ENCODE measurements at places on chromosomes 1 and 21.

- DNase-seq: no peak
Observed at GRCh38 chr1:95321531-95321930, 87.5 kb downstream of the RWDD3 start.

DNA sequence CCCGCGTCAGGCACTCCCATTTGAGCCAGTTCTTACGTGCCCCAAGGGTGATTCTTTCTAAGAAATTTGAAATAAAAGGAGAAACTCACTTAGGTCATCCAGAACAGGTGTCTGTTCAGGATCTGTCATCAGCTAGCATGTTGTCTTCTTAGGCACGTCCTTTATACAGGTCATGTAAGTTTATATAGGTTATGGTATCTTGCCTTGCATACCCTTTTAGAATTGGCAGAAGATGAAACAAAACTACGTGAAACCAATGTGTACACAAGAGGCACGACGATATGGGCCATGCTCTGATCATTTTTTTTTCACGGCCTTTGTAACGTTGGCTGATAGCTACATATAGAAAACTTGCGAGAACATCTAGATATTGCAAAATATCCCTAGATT, 579 bp upstream of the GTF2B start:
- DNase-seq: no peak

DNA sequence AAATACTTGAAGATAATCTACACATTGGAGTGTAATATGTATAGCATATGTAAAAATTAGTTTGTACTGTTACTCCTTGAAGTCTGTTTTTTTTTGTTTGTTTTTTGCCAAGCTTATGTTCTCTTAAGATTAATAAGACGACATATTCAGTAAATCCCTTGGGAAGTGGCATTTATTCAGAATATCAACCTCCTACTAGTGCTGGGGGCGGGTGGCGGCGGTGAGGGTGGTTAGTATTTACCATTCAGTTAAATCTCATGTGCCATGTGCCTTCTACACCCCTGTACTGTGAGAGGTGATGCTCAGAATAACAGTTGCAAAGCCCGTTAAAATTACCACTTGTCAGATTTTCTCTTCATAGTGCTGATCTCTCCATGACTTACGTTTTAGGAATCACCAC, 3.0 kb downstream of the BACH1 start:
- DNase-seq: no peak

- no peak for DNase-seq
Observed at GRCh38 chr1:59026472-59026948, 242.7 kb upstream of the JUN start.

- no peak for DNase-seq
Observed at GRCh38 chr1:44174630-44175029, 33.2 kb upstream of the KLF18 start.

GRCh38 chr1:171640225-171640624, 12.3 kb downstream of the MYOC start:
- no peak for DNase-seq

DNA sequence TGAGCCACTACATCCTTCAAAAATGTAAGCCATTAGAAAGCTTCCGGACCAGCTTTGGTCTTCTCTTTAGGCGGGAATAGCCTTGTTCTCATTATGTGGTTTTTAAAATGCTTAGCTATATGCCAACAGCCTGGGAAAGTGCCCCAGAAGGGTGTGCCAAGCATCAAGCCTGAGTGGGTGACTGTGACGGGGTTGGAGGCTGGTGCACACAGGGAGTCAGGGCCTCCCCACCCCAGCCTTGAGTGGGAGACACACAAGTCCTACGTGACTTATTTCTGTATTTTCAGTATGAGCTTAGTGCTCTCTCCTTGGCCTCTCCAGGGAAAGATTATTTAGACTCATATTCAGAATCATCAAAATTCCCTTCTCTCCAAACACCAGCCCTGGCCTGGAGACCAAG, 9.8 kb downstream of the UBASH3A start:
- DNase-seq: no peak

DNA sequence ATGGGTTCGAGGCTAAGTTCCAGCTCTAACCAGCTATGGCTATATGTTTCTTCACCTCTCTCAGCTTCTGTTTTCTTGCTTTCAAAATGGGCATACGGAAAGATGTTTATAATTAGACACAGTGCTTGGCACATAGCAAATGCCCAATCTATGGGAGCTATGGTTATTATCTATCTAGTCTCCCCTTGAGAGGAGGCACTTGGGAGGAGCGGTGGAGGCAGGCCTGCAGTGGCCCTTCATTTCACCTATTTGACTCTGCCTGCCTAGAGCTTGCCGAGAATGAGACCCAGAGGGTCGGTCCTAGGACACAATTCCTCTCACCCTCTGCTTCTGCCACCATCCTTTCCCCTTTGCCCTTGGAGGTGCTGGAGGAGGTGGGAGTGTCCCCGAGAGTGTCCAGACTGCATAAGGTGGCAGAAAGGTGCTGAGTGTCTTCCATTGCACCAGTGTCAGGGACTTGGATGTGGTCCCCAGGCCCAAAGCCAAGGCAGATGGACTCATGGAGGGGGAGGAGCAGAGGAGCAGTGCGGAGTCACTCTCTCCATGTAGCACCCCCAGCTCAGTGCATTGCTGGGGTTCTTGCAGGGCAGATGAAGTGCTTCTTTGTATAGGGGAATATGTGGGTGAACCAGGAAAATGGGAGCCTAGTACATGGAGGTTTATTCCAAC, 9.0 kb downstream of the LGR6 start:
- no peak for DNase-seq

- DNase-seq: no peak
Observed at GRCh38 chr21:41848533-41848932, 30.6 kb downstream of the PRDM15 start.

DNA sequence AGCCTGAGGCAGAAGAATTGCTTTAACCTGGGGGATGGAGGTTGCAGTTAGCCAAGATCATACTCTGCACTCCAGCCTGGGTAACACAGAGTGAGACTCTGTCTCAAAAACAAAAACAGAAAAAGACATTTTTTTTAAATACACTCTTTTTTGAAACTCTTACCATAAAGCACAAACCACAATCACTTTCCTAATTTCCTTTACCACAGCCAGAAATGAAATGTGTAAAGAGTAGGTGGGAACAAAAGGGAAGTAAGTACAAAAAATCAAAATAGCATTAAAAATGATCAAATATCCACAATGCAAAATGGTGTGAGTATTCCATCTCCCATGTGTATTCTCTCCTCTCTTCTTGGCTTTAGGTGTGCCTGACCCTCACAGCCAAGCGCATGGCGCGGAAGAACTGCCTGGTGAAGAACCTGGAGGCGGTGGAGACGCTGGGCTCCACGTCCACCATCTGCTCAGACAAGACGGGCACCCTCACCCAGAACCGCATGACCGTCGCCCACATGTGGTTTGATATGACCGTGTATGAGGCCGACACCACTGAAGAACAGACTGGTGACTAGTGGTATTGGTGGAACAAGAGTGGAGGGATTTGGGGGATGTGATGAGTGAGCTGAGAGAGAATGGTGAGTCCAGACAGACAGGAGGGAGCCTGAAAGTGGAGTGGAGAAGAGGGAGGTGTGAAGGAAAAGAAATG, 14.9 kb downstream of the ATP1A4 start:
- DNase-seq: no peak

DNA sequence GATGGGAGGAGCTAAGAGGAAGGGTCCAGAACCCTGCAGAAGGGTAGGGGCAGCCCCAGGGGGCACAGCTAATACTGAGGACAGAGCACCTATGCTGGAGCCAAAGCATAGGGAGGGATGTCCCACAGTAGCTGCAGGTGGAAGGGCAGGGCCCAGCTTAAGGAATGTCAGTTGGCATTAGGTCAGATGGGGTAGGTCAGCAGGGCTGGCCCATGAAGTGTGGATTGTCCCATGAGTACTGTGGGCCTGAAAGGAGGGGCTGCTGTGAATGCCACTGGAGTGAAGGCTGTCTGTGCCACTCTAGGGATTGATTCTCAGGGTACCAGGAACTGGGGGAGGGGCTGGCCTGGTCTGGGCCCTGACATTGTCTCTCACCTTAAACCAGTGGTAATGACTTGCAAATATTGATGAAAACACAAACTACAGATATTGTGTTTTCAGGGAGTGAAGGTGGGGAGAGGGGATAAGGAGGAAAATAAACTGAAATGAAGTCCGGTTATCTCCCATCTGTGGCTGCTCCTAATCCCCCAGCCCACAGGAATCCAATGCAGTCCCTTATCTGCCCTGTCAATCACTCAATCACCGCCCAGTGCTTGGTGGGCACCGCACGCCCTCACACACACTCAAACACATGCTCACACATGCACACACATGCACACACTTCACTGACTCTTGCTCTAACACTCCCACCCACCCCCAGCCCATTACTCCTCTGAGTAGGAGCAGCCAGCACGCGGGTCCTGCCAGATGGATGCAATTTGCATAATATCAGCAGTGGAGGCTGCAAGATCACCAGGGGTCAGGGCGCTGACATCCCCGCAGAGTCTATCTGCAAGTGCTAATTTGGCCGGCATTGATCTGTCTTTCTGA, 27.8 kb downstream of the DMAP1 start:
- DNase-seq: no peak

GRCh38 chr1:63698001-63698838, 75.6 kb upstream of the ROR1 start:
- DNase-seq: no peak

GRCh38 chr1:19981507-19982312, 2.3 kb upstream of the PLA2G2A start:
- no peak for DNase-seq

GRCh38 chr1:198713081-198713480, 74.2 kb downstream of the PTPRC start:
- DNase-seq: no peak

GRCh38 chr21:36463204-36463603, 16.7 kb downstream of the CLDN14 start:
- no peak for DNase-seq

DNA sequence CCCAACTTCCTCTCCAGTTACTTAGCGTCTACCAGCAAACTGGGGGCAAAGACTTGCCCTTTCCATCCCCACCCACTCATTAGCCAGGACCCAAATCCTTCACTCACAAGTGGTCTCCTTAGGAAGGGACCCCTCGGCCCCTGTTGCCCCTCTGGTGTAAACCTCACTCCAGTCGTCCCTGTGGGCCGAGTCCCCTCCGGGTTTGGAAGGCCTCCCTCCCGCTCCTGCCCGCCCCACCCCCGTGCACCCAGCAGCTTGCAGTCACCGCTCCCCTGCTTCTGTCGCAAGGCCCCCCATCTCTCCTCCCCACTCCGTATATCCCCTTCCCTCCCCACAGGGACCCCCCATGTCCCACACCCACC, 1.2 kb downstream of the EFHD2 start:
- DNase-seq: no peak

- no peak for DNase-seq
Observed at GRCh38 chr1:31441073-31441472, 28.1 kb downstream of the SERINC2 start.

DNA sequence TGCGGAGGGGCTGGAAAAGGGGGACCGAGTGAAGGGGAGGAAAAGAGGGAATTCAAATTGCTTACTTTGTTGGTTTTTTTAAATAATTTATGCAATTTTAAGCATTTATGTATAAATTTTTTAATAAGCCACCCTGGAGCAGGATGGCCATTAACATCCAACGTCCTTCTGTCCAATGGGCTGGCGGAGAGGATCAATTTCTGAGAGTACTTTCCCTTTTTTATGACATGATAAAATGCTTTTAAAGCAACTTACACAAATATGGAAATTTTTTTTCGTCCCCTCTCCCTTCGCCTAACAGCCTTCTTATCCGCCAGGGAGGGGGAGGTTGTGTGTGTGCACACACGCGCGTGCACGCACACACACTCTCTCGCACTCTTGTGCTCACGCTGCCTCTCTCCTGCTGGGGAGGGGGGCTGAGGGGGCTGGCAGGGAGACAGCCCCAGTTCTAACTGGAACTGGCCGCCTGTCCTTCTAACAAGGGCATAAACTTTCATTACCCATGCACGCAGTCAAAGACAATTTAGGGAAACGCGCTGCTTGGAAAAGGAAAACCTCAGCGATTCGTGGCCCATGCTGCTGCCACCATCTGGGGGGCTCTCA, 123.2 kb downstream of the CASZ1 start:
- no peak for DNase-seq

- no peak for DNase-seq
Observed at GRCh38 chr21:44521301-44521927, 18.6 kb downstream of the KRTAP10-1 start.

- DNase-seq: no peak
Observed at GRCh38 chr21:41045534-41046268, 122.3 kb upstream of the BACE2 start.

DNA sequence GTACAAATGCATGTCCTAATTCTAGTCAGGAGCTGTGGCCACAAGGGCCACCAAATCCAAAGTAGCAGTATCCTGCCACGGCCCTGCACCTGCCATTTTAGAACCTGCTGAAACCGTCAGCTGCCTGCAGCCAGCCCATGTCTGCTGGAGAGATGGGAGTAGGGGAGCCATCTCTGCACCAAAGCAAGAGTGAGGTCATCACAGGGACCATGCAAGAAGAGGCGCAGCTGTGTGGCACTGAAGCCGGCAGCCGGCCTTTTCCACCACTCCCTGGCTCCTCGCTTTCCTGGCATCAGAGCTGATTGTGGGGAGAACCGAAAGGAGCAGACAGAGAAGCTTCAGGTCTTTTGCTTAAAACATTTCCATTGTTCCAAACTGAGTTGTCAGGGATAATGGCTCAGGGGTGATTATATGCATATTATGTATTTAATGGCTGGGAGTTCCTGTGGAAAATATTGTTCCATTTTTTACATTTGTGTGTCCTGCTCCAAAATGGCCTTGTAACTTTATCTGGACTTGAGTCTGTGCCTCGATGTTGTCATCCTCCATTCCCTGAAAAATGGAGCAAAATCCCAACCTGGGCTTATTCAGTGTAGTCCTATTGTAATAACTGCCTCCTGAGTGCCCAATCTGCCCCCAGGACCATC, 18.7 kb upstream of the NBL1 start:
- DNase-seq: no peak

GRCh38 chr1:116724765-116725375, 29.4 kb upstream of the CD2 start:
- peak; percentile 82 for DNase-seq

GRCh38 chr21:36369064-36369685, 16.0 kb upstream of the CHAF1B start:
- no peak for DNase-seq

DNA sequence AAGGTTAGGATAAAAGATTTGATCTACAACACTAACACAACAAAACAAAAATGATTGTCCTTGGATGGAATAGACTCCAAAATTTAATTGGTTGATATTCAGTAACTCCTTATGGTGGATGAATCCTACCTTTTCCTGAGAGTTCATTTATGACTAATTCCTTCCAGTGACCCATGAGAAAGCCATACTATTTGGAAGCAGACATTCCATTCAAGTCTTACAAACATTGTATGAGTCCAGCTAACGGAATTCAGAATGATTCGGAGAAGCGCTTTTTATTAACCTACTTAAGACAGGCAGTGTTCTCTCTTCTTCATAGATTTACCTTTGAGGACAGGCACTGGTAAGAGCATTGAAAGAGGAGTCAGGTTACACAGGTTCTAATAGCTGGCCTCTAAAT, 155.6 kb upstream of the ZNF648 start:
- no peak for DNase-seq

- no peak for DNase-seq
Observed at GRCh38 chr21:27582246-27582947, 615.5 kb upstream of the ADAMTS5 start.
